Activated effector memory CD4-positive, alpha-beta T cell treated with Interleukin-2 at 50 U/mL for 16 hours (primary cell): ENCODE measurements at places on chromosomes 7 and 10.

DNA sequence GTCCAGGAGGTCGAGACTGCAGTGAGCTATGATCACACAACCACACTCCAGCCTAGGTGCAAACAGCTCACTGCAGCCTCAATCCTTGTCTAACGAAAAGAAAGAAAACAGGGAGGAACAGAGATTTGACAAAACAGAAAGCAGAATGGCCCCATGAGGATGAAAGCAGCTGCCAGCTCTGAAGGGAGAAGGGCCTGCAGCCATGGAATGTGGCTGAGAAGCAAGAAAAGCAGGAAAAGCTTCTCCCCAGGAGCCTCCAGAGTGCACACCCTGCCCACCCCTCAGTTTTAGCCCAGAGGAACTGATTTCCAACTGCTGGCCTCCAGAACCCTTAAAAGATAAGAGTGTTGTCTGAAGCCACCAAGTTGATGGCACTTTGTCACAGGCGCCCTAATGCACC is 13.0 kb downstream of the ESYT2 start:
- DNase-seq, result no peak

DNA sequence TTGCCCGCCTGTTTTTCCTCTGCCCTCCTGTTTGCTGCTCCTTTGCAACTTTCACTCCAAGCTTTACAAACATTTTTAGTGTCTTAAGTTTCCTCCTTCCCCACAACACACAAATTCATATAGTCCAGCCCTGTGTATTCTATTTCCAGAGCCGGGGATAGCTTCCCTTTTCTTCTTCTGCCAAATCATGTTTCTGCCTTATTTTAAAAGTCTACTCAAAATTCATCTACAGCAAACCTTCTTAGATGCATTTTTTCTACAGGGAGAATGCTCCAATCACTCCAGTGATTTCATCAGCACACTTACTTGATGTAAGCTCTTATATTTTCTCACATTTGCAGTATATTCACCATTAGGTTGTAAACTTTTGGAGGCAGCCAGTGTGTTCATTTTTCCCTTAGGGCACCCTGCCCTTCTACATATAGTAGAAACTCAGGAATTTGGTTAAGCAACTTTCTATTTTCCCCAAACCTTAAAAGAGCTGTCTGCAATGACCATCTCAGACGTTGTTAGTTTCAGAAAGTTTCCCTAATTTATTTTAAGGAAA is 12.4 kb upstream of the ACTA2 start:
- DNase-seq, result no peak

DNA sequence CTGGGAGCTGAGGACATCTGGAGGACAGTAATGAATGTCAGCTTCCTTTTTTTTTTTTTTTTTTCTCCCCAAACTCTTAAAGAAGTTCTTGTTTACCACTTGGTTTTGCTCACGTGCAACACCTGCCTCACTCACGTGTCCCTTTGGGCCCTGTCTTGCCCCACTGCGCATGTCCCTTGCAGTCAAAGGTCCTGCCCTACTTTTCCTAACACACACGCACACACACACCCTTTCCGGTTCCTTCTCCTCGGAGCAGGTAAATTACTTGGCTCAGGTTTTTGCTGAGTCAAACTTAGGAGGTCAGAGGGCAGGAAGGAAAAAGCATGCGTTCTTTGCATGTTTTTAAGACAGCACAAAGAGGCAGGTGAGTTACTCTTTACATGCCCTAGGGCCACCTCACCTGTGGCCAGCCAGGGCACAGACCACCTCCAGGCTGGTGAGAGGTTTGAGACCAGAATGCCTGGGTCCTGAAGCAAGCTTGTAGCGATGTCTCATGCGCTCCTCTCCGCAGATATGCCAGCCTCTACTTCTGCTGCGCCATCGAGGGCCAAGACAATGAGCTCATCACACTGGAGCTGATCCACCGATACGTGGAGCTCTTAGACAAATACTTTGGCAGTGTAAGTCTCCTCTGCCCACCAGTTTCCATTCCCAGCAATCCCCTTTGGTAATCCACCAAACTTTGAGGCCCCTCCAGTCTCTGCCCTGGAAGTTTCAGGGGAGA is 2.8 kb downstream of the AP1S1 start:
- DNase-seq, result no peak

DNA sequence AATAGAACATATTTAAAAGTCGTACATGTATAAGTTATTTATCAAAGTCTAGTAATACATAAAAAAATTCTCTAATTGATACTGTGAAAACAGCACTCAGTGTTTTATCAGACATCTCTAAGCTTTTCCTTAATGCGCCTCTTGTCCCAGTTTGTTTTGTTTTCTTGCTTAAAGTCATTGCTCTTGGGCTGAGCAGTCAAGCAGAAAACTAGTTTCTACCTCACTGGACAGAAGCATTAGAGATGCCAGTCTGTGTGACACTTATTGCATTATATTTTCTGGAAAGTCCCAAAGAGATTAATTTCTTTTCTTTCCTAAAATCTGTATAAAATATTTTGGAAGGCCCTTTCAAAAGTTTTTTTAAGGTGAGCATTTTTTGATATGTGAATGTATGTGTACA is 236.2 kb downstream of the PCLO start:
- DNase-seq, result no peak

DNA sequence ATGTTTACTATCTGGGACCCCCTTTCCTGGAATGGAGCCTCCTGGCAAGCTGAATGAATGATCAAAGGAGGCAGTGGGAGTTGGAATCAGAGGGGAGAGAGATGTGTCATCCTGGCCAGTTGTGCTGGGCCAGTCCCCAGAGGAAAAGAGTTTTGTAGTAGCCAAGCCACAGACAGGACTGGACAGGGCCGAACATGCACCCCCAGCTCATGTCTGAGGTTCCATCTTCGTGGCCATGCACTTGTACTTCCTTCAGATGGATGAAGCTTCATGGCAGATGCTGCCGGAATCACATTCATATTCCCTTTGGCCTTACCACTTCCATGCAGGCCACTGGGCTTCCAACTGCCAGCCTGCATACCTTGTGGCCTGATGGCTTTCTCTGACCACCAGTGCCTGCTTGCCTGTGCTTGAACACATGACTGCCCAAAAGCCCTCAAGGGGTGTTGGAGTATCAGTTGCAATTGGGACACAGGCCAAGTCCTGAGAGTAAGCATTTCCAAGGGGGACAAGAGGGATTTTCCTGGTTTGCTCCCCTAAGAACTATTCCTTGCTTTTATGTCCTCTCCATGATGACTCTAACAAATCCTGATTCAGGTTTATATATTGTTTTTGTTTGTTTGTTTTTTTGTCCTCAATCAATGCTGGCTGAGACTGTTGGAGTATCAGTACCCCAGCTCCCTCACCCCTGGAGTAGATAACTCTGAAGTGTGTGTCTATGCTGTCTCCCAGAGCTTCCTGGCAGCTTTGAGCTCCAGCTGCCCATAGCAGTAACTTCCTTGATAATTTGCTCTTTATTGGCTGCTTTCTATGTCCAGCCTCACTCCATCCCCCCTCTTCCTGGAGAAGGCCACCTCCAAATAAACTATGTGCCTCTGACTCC is 63.6 kb downstream of the TMEM130 start:
- no peak for DNase-seq

- DNase-seq, result no peak
Measured at GRCh38 chr10:29057822-29058331, 231.0 kb upstream of the LYZL1 start.

DNA sequence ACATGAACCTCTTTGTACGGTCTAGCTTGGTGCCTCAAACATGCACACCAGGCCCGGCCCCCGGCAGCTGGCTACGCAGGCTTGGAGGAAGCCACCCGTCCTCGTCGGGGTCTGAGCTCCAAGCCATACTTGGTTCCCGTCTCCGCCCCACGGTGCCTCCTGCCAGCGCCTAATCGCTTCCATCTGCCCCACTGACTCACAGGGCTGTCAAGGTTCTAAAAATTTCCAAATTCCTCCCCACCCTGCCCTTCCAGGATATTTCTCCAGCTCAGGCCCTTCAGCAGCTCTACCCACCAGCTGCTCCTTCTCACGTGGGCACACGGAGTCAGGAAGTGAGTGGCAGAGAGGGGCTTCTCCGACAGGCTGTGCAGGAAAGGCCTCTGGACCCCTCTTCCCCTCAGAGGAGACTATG is 38.8 kb downstream of the TMEM270 start:
- no peak for DNase-seq

DNA sequence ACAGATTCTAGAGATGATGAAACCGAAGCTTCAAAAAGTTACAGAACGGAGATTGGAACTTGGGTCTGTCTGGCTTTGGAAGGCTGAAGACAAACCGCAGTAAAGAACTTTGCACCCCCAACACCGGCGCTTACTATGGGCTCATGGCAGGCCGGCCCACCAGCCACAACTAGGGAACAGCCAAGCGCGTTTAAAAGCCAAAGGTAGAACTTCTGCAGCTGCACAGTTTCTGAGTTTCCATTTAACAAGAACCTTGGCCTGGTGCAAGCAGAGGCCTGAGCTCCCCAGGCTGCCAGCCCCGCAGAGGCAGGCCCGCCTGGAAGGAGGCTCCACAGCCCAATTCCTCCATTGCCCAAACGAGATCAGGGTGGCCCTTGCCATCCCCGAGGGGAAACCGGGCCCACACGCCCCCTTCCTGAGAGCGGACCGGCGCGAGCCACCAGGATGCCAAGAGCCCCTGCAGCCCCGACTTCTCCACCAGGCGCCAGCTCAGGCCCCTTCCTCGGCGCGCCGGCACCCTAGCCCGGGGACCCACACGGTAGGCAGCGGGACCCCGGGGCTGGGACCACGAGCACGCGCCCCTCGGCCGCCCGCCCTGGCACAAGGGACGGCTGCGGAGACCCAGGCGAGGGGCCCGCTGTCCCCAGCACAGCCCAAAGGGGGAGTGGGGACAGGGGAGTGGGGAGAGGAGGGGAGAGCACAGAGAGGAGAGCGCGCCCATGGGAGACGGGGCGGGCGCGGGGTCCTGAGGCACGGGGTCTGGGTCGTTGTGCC is 566 bp downstream of the MAD1L1 start:
- DNase-seq, result peak; percentile 8

DNA sequence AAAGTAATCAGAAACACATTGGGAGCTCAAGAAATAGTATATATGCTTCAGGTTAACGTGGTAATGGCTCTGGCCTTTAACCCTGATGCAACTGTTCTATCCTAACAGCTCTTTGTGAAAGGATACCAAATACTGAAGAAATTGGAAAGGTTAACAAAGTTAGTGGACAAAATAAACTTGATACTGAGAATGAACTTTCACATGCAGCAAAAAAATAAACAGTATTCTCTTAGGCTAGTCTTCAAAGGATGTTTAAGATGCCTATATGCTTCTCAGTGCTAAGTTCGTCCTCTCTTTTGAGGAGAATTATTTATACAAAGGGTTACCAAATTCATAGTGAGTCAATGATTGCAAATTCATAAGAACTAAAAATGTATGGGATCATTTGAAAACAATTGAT is 256.2 kb upstream of the FERD3L start:
- no peak for DNase-seq

DNA sequence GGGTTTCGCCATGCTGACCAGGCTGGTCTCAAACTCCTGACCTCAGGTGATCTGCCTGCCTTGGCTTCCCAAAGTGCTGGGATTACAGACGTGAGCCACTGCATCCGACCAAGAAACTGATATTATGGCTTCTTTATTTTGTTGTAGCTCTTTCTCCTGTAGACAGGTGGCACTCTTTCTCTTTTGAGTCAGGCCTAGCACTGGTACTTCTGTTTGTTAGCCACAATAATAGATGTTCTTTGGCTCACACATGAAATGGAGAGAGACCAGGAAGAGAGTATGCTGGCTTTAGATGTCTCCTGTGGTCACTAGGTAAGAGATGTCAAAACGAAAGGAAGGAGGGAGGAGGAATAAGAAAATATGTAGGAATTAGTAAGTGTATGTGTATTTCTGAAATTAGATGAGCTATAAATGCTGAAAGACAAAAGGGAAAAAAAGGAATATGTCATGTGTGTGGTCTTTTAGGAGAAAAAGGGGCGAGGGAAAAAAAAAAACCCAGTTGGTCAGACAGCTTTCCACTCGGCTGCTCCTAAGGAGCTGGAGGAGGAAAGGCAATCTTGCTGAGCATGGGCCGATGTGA is 78.7 kb downstream of the CLEC2L start:
- DNase-seq, result no peak

DNA sequence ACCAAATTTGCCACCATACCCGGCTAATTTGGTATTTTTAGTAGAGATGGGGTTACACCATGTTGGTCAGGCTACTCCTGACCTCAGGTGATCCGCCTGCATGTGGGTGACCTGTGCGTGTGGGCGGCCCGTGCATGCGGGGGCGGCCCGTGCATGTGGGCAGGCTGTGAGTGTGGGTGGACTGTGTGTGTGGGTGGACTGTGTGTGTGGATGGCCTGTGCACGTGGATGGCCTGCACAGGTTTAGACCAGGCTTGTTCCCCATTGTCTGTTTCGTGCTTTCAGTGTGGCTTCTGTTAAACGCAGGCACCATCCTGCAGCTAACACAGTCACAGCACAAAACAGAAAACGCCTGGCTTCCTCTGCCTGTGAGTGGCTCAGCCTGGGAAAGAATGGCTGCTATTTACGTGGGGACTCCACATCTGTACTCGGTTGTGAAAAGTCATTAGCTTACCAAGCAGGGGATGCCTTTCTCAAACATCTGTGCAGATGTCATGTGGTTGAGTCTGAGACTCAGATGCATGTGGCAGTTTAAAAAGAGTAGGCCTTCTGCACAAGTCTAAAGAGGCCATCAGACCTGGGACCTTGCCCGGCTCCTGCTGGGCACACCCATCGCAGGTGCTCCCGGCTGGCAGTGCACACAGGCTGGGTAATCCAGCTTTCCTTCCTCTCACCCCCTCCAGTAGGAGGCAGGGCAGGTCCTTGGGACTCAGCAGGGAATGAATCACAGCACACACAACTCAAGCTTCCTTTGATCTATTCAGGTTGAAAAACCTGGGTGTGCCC is 91.6 kb downstream of the COBL start:
- DNase-seq, result no peak

DNA sequence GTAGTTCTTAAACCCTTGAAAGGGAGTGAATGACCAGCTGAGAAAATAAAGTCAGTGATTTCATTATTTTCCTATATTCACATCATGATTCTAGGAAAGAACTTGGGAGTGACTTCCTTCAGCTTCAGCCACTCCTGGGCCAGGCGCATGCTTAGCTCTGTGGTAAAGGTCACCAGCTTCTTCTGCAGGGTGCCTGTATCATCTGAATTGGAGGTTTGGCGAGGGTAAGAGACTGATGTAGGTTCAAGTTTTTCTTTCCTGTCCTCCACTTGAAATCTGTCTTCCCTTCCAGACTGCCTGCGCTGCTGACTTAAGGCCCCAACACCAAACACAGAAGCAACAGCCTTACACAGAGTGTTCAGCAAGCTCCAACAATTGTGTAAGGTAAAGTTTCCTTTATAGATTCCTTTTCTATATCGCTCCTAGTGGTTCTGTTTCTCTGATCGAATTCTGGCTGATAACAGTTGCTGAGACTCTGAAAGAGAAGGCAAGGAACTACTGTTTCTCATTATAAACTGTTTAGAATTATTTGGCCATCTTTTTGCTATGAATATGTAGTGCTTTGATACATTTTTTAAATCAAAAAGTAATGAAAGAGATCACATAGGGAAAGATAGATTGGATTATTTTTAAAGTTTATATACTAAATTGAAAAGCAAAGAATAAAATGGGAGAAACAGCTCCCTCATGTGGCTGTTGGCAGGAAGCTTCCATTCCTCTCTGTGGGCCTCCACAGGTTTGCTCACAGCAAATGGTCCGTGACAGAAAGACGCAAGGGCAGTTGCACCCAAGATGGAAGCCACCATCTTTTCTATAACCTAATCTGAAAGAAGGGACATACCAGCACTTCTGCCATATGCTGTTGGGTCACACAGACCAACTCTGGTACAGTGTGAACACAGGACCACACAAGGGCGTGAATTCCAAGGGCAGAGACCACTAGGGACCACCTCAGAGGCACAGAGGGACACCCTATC is 14.0 kb downstream of the GATAD1 start:
- DNase-seq, result peak; percentile 0

- no peak for DNase-seq
Measured at GRCh38 chr10:43814663-43815062, 166.0 kb upstream of the ZNF32 start.
